ENCODE measurements at places on chromosomes 2 and 18. TPM values are rescaled to one million over a fixed set of nuclear protein-coding genes. Genes with fewer than 3 reads are reported as not detected.

Gene CPLX4
- not detected for total RNA-seq

Gene LBX2
- 1.5 TPM for total RNA-seq

Gene BARD1
- 18.5 TPM for total RNA-seq

Gene CFAP53
- 3.7 TPM for total RNA-seq

Gene POMC
- total RNA-seq, result 3.9 TPM

Gene RRM2
- total RNA-seq, result 8.4 TPM

DNA sequence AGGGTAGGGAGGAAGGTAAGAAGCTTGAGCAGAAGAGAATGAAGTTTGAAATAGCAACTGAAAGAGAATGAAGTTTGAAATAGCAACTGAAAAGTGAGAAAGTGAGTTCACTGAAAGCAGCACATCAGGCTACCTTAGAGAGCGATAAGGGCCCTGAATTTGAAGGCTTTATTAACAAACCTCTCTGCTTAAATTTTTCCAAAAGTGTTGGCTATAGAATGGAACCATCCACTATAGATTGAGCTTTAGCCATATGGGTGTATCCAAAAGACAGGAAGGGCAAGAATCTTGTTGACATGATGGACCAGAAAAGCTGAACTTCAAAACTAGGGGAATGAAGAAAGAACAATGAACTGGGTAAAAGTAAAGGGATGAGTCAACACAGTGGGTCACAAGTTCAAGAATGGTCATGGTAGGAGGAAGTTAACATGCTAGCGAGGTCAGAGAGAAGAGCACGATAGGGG lies 122.5 kb downstream of the ASXL3 start:
- DNase-seq, result no peak

GRCh38 chr2:218329027-218329825 lies 27.4 kb upstream of the CATIP start:
- DNase-seq, result peak; percentile 69

- no peak for DNase-seq
These were observed 87.4 kb downstream of the ADAM23 start for GRCh38 chr2:206530727-206531126.

- no peak for DNase-seq
These were observed 761.6 kb downstream of the DCC start for GRCh38 chr18:53101536-53102105.

- DNase-seq, result no peak
These were observed 17.8 kb upstream of the SCLY start for GRCh38 chr2:238042849-238043584.

GRCh38 chr2:12669036-12669435 lies 47.7 kb upstream of the TRIB2 start:
- DNase-seq, result no peak

GRCh38 chr2:215465256-215465655 lies 29.4 kb upstream of the FN1 start:
- no peak for DNase-seq

All from lower lobe of right lung (tissue), 2 donors.